Lung (tissue), 17 donors: ENCODE measurements at places on chromosomes 4 and X. TPM values are rescaled to one million over a fixed set of nuclear protein-coding genes. Genes with fewer than 3 reads are reported as not detected.

TRO gene
- polyA plus RNA-seq = 2.8 TPM

BTK gene
- 29.4 TPM for polyA plus RNA-seq

UFSP2 gene
- 17.7 TPM for polyA plus RNA-seq

CPE gene
- polyA plus RNA-seq = 11.5 TPM

- no peak for DNase-seq
These were observed 36.9 kb downstream of the SNCA start for GRCh38 chr4:89800012-89800516.
